Activated effector memory CD4-positive, alpha-beta T cell treated with Interleukin-2 at 50 U/mL for 16 hours (primary cell): ENCODE measurements at places on chromosomes 3 and 15.
A peak's percentile ranks its signal among the peaks of the same experiment; 100 is the strongest.

GRCh38 chr3:112687211-112687610, 46.3 kb upstream of the CCDC80 start:
- no peak for DNase-seq

DNA sequence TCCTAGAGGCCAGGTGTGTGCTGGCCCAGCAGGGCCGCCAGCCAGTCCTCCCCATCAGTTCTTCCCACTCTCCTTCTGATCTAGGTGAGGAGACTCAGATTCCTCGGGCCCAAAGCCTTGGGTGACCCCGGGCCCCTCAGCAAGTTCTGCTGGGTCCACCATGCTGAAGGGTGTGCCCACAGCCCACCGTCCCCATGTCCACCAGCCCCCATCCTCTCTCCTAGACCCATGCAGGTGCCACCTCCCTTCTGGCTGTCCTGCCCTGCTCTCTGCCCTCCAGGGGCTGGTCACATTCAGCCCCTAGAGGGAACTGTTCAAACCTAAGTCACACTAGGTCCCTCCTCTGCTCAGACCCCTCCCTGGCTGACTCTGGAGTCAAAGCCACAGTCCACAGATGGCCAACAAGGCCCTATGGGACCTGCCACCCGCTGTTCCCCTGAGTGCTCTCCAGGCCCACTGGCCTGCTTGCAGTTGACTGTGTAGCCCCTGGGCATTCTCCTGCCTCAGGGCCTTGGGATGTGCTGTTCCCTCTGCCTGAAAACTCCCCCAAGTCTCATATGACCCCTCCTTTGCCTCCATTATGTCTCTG, 878 bp upstream of the TLR9 start:
- DNase-seq: no peak

GRCh38 chr3:16599694-16600093, 5.5 kb downstream of the DAZL start:
- no peak for DNase-seq

- peak; percentile 55 for DNase-seq
These were observed 16.1 kb upstream of the CACNA2D2 start for GRCh38 chr3:50519471-50520089.

DNA sequence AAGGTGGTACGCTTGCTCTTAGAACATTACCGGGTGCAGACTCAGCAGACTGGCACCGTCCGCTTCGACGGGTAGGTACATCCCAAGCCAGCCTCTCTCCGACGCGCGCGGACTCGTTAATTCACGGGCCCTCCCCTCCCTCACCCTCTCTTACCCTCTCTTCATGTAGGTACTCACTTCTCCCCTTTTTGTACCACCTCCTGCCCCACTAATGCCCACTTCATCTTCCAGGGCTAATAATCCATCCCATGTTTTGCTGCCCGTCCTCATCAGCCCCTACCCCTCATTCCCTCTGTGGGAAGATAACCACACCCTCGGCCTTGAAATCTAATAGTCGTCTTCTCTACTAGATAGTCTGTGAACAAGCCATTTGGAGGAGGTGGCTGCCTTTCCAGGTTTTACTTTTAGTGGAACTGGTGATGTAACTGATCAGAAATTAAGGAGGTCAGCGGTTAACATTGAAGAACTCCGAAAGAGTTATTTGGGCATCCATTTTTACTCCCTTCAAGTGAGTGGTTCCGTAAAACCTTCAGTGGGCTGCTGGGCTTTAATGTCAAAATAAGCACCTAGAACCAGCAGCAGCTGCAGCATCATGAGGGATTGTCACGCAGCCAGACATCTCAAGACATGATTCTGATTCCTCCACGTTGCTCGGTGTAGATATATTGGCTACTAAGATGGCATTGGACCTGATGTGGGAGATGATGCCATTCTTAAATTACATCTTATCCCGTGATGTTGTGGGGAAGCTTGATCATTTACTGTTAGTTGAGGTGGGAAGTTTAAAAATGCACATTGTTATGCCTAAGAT, 1.3 kb downstream of the FEM1B start:
- DNase-seq: no peak

- no peak for DNase-seq
These were observed 112.5 kb upstream of the CADPS start for GRCh38 chr3:62987721-62988120.
